ENCODE measurements at places on chromosomes 3 and 15. TPM values are rescaled to one million over a fixed set of nuclear protein-coding genes. Genes with fewer than 3 reads are reported as not detected.

- DNase-seq: no peak
Observed at GRCh38 chr3:55571216-55571813, 84.2 kb upstream of the WNT5A start.

- DNase-seq: no peak
Observed at GRCh38 chr15:61195116-61196002, 33.7 kb downstream of the RORA start.

- DNase-seq: no peak
Observed at GRCh38 chr3:65732051-65732935, 306.4 kb downstream of the MAGI1 start.

TMEM108 gene
- not detected for total RNA-seq

DNA sequence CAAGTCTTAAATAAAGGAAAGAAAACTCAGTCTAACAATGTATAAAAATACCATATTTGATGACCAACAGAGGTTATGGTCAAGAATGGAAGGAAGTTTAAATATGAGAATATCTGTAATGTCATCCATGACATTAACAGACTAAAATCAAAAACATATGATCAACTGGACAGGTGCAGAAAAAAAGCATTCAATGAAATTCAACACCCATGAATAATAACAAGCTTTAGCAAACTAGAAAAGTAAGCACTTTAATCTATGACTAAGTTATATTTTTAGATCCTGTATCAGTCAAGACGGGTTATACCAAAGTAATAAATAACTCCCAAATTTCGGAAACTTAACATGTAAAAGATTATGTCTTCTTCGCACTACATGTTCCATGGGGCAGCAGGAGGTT, 61.8 kb downstream of the CFAP20DC start:
- DNase-seq: no peak

SEMA5B gene
- not detected for total RNA-seq

CORO2B gene
- 0.07 TPM for total RNA-seq

GRCh38 chr3:23601091-23601822, 204.5 kb upstream of the UBE2E1 start:
- DNase-seq: no peak

- peak; percentile 39 for DNase-seq
Observed at GRCh38 chr3:195236076-195236798, 34.7 kb downstream of the XXYLT1 start.

GRCh38 chr3:159850481-159850880, 138.2 kb upstream of the IL12A start:
- no peak for DNase-seq

GRCh38 chr3:172245241-172245640, 203.0 kb downstream of the GHSR start:
- DNase-seq: no peak

GRCh38 chr3:22117751-22118346, 366.8 kb upstream of the ZNF385D start:
- no peak for DNase-seq

DNA sequence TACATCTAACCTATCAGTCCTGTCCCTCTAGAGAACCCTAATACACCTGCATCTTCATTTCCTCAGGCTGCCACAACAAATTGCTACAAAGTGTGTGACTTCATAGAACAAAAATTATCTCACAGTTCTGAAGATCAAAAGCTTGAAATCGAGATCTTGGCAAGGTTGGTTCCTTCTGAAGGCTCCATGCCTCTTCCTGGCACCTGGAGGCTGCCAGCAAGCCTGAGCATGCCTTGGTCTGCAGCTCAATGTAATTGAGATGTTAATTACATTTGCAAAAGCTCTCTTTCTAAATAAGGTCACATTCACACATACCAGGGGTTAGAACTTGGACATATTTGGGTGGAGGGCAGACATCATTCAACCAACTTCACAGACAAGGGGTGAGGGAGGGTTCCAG, 86.4 kb upstream of the ABHD17C start:
- DNase-seq: no peak

DNA sequence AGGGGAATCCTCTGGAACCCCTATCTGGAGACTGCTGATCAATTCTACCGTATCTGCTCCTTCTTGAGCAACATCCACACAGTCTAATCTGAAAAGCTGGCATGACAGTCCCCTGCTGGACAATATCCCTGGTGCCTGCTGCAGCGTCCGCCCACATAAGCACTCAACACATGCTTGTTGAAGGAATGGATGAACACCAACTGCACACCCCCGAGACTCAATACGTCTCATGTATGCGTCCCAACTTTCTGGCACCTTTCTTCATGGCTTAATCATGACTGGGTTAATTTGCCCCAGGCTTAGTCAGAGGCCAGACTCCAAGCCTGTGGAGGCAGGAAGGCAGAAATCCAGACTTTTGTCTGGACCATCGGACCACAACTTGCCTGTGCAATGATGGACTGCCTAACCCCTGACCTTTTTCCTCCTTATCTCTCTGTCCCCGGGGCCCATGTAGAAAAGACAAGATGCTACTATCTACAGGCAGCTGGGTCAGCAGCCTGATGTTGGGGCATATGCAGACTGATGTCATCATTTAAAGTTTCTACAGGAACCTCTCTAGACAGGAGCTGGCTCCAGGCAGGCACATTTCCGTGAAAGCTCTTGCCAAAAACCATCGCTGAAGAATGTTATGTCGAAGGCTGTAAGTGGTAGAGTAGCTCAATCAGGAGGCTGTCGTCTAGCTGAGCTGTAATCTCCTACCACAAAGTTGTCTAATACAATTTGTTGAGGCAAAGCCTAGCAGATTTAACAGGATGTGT, 114.1 kb upstream of the TPM1 start:
- DNase-seq: no peak

DNA sequence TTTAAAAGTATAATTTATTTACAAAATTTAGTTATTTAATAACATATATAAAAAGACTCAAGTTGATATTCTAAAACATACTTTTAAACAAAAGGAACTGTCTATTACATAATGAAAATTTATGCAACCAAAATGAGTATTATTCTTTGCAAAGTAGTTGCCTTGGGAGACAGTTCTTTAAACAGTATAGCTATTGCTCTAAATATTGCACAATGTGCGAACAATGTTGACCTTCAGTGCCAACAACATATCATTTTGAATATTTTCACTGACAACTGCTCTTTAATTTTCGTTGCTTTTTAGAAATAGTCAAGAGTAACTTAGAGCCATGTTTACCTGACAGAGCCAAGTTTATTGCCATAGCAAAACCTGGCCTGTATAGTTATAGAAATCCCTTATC, 124.9 kb downstream of the ZBTB20 start:
- DNase-seq: no peak

- DNase-seq: no peak
Observed at GRCh38 chr3:24586920-24587319, 92.3 kb upstream of the THRB start.

- no peak for DNase-seq
Observed at GRCh38 chr3:101311676-101312075, 8.7 kb downstream of the IMPG2 start.

BNC1 gene
- total RNA-seq: not detected

DNA sequence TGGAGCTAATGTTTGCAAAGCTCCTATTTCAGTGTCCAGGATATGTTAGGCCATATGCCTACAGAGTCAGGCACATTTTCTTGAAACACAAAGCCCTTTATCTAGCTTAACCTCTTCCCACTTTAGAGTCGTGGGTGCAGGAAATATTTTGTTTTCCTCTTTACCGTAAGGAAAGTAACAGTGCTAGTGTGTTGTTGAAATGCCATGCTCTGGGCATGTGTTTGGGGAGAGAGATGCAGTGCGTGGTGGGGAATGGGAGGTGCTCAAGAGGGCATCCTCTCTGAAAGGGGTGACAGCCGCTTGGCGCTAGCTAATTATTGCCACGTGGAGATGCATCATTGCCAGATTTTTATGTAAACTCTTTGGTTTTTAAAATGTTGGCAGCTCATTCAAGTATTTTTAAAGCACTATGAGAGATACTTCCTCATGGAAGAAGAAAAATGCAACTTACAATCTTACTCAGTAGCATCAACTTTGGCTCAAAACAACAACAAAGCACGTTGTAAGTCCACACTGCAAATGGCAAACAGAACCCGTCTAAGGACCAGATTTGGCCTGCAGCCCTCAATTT, 152.6 kb downstream of the LPP start:
- DNase-seq: no peak

GRCh38 chr3:71428841-71429596, 154.5 kb downstream of the FOXP1 start:
- no peak for DNase-seq

DNA sequence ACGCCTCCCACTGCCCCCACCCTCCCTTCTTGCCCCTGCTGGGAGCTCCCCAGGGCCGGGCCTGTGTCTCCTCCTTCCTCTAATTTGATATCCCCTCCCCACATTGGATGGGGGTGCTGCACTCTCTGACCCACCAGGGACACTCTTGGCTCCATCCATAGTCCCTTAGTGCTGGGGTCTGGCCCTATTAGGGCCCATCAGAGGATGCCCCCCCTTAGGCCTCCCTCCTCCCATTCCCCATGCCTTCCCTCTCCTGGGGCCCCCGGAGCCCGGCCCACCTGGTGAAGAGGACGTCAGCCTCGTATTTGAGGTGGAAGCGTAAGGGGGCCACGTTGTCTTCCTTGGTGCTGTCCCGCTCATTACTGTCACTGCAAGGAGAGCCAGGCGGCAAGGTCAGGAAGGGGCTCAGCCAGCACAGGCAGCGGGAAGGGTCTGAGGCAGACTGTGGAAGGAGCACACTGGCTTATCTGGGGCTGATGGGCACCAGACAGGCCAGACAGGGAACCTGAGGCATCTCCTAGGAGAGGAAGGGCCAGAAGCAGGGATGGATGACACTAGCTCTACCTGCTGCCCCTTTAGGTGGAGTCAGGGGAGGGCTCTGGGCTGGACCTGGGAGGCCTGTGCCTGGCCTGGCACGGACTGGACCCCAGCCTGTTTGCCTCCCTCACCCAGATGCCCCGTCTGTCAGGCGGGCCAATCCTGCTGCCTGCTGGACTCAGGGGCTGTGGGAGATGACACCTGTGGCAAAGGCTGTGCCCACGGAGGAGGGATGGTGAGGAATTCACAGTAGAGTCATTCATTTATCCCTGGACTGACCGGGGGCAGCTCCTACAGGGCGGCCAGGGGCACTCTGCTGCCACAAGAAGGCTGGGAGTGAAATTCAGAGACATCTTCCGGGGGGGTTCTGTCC, 36.2 kb downstream of the FEM1B start:
- no peak for DNase-seq

DNA sequence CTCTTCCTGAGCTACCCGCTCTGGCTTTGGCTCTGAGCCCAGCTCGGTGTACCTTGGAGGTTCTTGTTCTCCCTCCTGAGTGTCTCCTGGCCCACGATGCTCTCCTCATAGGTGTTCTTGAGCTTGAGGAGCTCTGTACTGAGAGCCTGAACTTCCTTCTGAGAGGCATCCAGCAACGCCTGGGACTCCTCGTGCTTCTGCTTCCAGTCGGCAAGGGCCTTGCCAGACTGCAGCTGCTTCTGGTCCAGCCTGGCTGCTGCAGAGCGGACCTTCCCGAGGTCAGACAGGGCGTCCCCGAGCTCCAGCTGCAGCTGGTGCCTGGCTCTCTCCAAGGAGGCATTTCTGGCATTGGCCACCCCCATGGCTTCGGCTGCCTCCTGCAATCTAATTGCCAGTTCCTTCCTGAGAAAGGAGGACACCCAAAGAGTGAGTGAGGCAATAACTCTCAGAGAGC, 99.8 kb downstream of the MYH15 start:
- DNase-seq: no peak

GRCh38 chr3:151933234-151933853, 59.9 kb downstream of the SUCNR1 start:
- no peak for DNase-seq

- no peak for DNase-seq
Observed at GRCh38 chr3:173529062-173529711, 131.6 kb downstream of the NLGN1 start.

FAM98B gene
- total RNA-seq: 40.3 TPM

- DNase-seq: no peak
Observed at GRCh38 chr3:79586232-79586631, 181.6 kb downstream of the ROBO1 start.

DNA sequence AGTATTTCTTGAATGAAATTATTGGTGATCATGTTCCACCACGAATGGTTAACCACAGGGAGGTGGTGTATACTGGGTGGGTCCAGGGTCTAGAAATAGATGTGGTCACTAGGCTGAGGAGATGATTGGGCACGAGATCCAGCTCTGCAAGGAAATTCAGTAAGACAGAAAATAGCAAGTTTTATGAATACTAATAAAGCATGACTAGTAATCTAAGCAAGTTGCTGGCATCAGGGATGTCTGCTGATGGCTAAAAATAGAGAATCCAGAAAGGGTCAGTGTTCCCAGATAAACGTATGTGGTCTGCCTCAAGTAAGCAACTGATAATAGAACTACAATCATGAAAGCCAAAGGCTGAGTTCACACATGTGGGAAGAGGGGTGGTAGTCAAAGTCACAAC, 108.3 kb upstream of the FRMD4B start:
- no peak for DNase-seq

CLCN2 gene
- total RNA-seq: 6.5 TPM

CACNA2D3 gene
- total RNA-seq: not detected

- DNase-seq: no peak
Observed at GRCh38 chr15:73694419-73694818, 10.2 kb downstream of the CD276 start.

DNA sequence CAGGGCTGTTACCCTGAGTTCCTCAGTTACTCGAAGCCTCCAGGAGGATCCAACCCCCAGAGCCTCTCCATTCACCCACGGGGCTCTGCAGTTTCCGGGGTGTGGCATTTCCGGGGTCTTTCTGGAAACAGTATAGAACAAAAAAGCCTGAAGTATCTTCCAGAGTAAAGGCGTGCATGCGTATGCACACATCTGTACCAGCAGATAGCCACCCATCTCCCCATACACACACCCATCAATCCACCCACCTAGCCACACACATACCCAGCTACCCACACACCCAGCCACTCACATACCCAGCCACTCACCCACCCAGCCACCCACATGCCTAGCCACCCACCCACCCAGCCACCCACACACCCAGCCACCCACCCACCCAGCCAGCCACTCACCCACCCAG, 2.9 kb upstream of the DNAJB8 start:
- no peak for DNase-seq

PROK2 gene
- not detected for total RNA-seq

GRCh38 chr3:149224736-149225594, 3.3 kb upstream of the CP start:
- DNase-seq: no peak

DNA sequence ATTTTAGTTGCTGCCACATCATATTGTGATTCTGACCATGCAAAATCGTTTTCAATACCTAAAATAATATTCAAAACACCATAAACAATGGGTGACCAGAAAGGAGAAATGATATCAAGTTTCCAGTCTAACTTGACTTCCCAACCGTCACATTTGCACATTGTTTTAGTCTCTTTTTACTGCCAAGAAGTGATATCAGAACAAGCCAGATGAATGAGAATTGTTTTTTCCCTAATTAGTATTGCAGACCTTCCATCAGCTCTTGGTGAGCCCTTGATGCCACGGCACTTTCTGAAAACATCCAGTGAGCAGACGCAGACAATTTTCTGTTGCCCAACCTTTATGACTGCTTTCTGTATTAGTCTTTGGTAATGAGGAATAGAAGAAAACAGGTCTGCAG, 62.5 kb downstream of the SPATA16 start:
- no peak for DNase-seq

- DNase-seq: no peak
Observed at GRCh38 chr15:59550530-59550929, 61.1 kb upstream of the GCNT3 start.

Measured in activated naive CD4-positive, alpha-beta T cell treated with anti-CD3 and anti-CD28 coated beads, Interleukin-2, amount 50 U/mL, for 72 hours (primary cell).